NCI-H82 (cell line): ENCODE measurements at places on chromosomes 3 and 15.

DNA sequence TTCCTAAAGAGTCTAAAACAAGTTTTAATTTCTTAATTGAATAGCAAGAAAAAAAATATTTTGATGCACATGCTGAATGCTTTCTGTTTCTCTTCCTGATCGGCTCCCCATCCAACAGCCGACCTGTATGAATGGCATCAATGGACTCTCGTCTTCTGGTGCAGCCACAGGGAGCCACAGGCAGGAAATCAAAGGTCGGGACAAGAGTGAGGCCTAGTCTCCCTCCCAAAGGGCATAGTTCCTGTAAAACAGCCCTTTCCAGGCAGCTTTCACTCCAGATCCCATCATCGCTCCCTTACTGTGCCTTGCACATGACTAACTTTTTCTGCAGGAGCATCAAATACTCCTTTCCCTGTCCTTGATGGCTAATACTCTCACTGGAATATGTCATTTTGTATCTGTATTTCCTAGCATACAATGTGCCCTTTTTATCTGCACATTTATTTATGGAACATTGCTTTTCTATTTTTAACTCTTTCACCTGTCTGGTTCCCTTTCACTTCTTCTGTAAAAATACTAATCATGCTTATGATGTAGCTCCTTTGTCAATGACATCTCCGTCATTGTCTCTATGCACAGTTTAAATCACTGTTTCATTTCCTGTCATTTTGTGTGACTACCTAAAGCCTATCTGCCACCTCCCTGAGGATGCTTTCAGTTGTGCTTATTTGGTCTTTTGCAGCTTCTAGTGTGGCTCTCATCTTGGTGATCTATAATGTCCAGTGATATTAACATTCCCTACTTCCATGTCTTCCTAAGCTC is 326.2 kb downstream of the CTNNB1 start:
- no peak for DNase-seq

DNA sequence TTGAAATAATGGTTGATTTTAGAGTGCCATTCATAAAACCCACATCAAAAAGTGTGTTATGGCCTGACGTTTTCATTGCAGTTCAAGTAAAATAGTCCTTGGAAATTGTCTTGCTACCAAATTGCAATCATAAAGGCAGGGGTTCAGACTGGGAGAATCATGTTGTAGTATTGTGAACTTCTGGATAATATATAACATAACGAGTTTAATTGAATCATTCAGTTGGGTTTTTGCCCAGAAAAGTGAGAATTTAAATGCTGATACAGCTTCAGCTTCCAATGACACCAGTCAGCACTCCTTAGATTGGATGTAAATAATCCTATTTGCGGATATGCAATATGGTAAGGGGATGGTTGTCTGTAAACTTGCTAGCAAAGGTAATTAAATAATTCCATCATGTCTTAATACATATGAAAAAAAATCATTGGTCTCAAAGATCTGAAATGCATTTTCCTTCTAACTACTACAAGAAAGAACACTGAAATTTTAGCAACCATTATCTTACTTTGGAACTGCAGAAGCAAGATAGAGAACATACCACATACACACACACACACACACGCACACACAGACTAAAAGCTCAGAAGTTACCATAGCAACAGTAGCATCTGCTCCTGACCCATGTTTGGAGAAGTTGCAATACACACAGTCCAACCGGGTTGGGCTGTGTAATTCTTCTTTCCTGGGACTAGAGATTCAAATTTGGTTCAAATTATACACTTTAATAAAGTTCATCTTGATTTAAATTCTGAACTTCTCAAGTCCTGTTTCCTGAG is 686.2 kb upstream of the NR2F2 start:
- DNase-seq = peak; percentile 91

GRCh38 chr3:46829699-46830208 is 33.5 kb downstream of the MYL3 start:
- no peak for DNase-seq

DNA sequence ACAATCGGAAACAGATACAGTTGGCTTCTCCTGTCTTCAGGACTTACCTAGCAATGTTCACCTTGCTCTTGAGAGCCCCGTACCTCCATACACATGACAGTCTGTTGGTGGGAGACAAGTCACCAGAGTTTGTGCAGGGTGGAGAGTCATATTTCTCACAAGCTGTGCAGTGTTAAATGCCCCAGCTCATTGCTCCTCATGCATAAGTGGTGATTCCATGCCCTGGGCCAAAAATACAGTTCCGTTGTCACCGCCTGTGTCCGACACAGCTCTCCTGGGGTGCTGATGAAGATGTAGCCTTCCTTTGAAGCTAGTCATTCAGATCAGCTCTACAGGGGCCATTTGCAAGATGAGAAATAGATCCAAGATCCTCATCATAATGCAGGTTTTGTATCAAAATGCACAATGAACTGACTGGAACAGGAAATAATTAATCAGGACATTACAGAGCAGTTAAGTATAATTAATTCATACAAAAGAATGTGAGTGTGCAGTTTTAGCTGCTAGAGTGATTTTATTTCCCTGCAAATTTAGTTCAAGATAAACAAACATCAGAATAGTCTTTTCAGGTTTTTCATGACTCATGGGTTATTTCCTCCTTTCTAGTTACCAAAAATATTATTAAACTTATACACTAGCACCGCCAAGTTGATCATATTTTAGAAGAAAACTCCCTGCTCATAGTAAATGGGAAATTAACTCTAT is 66.5 kb downstream of the CD47 start:
- DNase-seq = no peak
